Cardiac septum (tissue), 1 donor: ENCODE measurements at places on chromosomes 12 and 14.
A peak's percentile ranks its signal among the peaks of the same experiment; 100 is the strongest.

- DNase-seq: no peak
Observed at GRCh38 chr12:7190268-7191055, 976 bp downstream of the PEX5 start.

DNA sequence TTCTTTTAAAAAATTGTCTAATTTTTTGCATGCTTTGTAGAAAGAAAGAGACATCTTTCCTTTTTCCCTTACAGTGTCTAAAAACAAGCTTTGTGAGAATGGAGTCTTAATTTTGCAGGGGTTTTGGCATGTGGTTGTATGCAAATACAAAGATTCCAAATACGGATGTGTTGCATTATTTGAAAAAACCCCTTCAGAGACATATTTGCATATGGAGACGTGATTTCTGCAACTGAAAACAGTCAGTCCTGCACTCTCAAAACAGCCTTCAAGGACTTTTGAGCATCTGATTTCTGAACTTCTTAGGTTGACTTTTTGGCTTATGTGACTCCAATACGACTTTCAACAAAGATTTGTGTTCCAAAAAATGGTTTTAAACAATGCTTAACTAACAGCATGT, 7.8 kb downstream of the IRAK3 start:
- no peak for DNase-seq

GRCh38 chr14:64942531-64943111, at the start of gene GPX2:
GPX2 (minus strand) TSS chr14:64942745; CDS start chr14:64942726, 19 bp downstream.
- DNase-seq: peak; percentile 68

- DNase-seq: peak; percentile 81
Observed at GRCh38 chr12:57452181-57452936, 2.7 kb upstream of the INHBE start.

- no peak for DNase-seq
Observed at GRCh38 chr12:108916336-108916735, 36.4 kb downstream of the DAO start.

DNA sequence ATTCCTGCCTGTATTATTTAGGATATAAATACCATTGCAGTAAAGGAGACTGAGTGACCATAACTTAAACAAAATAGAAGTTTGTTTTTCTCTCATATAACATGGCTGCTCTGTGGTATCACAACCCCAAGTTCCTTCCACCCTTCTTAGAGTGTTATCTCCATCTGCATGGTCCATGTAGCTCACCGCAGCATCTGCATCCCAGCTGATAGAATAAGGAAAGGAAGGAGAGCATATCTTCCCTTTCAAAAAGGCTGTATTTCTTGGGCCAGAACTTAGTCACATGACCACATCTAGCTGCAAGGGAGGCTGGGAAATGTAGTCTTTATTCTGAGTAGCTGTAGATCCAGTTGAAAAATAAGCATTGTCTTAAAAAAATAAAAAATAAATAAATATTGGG, 184.8 kb upstream of the NUDT4 start:
- no peak for DNase-seq

DNA sequence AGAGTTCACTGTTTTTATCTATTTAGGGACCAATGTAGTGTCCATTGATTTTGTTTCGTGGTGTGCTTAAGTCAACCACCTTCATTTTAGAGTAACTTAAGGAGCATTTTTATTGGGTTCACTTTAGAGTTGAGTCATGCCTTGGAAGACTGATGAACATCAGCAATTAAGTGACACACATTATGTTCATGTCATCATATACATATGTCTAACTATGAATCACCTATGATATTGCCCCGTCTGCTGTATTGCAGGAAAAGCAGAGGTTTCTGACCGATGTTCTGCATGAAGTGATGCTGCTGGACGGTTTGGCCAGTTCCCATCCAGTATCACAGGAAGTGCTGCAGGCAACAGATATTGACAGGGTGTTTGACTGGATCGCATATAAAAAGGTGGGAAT, 227.1 kb downstream of the TRHDE start:
- no peak for DNase-seq

DNA sequence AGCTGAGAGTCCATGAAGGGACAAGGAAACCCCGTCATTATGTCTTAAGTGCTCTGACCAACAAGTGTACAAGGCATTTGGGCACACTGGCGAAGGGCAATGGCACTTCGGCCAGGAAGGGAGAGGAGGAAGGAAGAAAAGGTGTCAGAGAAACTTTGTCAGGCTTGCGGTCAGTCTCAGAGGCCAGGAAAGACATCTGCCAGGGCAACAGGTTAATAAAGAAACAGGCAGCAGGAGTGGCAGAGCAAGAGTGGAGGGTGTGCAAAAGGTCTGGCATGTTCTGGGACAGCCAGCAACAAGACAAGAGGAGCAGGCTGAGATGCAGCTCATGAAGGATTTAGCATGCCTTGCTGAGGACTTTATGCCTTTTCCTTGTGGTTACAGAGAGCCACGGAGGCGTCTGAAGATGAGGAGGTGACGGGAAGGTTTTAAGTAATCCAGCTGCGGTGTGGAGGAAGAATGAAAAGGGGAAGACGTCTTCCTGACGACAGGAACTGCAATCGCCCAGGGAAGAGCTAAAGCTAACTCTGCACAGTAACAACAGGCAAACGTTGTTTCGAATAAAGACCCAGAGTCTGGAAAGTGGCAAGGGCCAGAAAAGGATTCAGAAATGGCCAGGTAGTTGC, 13.1 kb downstream of the APPL2 start:
- DNase-seq: no peak

GRCh38 chr14:93949511-93950075, 22.4 kb downstream of the FAM181A start:
- no peak for DNase-seq

- DNase-seq: no peak
Observed at GRCh38 chr14:101405171-101405883, 156.0 kb upstream of the DIO3 start.

DNA sequence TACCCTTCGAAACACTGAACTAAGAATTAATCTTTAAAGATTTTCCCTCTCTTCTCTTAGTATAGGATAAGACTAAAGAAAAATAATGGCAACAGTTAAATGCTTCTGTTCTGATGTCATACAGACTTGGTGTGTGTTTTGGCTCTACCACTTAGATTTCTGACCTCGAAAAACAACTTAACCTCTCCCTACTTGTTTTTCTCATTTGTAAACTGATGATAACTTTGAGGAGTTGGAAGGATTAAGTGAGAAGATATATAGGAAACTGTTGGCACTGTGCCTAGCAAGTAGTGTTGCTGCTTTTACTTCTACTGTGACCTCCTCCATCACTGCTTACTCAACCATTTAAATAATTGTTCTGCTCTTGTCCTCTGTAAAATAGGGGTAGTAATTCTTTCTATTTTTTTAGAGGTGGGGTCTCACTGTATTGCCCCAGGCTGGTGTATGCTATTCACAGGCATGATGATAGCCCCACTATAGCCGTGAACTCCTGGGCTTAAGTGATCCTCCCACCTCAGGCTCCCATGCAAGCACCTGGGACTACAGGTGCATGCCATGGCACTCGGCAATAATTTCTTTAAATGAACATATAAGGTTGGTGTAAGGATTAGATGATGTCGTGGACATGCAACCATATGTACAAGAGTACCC, 22.4 kb downstream of the PALS1 start:
- DNase-seq: no peak

DNA sequence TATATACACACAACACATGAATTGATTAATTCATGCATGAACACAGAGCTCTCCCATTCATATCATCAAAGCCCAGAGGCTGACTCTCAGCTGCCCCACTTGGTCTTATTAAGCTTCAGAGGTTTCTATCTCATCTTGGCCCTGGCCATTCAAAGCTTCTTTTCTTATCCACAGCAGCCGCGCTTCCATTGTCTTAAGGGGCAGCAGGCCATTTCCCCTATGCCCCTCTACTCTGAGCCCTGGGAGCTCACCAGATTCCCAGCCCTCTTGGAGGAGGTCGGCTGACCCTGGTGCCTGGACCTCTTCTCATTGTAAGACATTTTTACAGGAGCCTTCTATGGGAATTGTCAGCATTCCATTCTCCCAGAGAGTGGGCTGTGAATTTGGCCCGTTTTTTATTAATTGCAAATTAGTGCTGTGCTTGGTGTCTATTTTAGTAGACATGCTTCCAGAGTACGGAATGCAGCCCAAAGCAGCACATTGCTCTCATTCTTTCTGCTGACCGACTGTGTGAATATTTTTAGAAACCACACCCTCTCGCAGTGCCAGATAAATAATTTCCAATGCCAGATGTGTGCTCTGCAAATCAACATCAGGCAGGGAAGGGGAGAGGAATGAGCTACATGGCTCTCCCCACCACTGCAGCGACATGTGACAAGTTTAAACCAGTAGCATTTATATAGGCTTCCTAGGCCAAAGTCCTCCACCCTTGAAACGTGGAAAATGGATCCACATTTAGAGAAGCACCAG, 58.5 kb downstream of the NUAK1 start:
- DNase-seq: no peak

DNA sequence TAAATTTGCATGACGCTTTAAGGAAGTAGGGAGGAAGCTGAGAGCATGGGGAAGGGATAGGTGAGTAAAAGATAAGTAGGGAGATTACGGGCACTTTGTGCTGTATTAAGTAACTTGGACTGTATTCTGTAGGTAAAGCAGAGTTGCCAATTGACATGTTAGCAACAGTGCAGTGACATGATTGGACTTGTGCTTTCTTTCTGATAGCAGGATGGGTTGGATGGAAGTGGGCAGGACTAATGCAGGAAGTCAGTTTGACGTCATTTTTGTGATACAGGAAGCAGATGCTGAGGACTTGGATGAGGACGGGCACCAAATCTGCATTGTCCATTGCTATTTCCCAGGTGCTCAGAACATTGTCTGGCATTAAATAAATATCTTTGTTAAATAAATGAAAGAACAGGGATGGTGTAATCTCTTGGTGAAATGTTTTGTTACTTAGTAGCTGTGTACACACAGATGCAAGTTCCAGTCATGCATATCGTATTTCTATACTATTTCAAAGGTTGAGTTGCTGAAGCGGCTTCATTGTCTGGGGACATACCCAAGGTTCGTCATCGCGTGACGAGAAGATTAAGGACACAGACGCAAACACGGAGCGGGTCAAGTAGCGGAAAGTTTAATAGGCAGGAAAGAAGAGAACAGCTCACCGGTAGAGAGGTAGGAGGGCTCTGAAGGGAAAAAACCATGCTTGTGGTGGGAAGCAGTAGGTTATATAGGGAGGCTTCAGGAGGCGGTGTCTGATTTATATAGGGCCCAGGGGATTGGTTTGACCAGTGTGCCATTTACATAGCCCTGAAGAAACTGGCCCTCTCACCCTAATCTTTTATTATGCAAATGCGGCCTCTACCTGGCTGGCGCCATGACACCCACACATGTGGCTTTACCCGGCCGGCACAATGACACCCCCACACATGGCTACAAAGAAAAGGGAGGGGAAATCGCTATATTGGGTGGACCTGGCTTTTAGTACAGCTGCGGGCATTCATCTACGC, 30.7 kb downstream of the GUCY2C start:
- no peak for DNase-seq

GRCh38 chr12:46831335-46832129, 5.7 kb upstream of the SLC38A4 start:
- peak; percentile 74 for DNase-seq

- DNase-seq: no peak
Observed at GRCh38 chr14:51290132-51290531, 50.1 kb downstream of the TMX1 start.

DNA sequence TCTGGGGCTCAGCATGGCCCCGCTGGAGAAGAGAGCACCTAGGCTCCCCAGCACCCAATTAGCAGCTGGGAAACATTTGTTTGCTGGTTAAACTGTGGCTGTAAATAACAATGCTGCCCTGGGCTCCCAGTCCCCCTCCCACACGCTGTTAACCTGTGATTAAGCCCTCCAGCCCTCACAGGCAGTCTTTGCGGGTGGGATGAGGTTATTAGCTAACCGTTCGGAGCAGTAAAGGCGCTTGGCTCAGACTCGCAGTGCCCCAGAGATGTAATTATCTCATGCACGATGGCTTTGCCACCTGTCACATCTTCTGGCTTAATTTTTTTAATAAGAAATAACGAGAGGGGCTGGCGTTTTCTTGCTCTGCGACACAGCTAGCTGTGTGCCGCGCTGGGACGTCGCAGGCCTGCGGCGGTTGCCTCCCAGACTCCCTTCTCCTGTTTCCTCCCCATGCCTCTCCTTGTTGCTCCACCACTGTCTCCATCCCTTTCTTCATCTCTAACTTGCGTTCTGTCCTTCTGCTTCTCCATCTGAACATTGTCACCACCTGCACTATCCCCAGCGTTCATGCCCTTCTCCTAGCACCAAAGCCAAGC, 239.2 kb upstream of the FKBP4 start:
- DNase-seq: no peak

DNA sequence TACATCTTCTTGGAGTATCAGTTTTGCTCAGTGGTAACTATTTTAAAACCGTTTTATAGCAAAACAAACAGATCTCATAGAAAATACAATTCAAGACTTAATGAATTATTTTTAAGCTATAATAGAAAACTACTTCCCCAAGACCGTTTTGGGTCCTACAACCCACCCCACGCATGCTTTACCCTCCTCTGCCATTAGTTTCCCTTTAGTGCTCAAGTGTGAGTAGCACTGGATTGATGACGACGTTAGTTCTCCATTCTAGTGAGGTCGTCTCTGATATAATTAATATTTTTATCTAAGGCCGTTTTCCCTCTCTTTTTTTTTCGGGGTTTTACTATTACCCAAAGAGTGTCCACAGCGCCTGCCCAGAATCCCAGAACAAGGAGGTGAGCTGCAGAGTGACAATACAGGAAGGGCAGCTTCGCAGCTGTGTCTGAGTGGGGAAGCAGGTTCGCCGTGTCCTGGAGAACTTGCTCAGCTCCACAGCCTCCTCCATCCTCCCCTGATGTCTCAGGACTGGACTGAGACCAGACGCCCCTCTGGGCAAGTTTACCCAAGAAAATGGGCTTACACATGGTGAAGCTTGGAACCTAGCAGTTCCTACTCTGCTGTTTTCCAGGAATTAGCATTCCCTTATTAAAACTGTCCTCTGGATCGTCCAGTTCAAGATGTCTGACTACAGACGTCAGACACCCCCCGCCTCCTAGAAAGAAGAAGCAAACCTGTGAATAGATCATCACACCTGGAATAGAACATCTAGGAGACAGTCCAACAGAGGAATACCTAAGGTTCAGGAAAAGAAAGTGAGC, 31.9 kb upstream of the MON2 start:
- DNase-seq: no peak

GRCh38 chr12:101414533-101415119, 7.1 kb upstream of the ARL1 start:
- DNase-seq: no peak

GRCh38 chr12:38138225-38139221, 178.1 kb upstream of the ALG10B start:
- no peak for DNase-seq

GRCh38 chr12:9066183-9066623, 49.5 kb downstream of the A2M start:
- no peak for DNase-seq

DNA sequence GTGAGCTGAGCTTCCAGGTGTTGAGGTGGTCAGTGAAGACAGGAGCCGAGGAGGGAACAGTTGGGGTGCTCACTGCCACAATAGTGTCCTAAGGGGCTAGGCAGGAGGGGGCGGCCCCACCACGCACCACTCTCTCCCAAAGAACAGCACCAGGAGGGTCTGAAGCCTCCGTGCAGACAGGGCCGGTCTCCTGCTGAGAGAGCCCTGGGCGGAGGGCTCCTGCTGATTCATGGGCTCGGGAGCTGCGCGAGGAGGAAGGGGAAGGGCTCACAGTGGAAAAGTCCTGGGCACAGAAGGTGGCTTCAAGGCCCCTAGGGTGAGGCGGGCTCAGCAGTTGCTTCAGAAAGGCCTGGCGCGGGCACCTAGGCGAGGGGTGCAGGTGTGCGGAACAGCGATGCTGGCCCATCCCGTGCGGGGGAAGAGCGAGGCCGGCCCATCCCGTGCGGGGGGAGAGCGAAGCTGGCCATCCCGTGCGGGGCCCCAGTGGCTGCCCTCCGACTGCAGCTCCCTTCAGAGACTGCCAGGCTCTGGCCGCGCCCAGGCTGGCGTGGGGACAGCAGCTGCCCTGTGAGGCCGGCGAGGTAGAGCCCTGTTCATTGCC, 176.7 kb downstream of the ADGRD1 start:
- peak; percentile 58 for DNase-seq
